ENCODE measurements at places on chromosomes 6 and 20. TPM values are rescaled to one million over a fixed set of nuclear protein-coding genes. Genes with fewer than 3 reads are reported as not detected.
A peak's percentile ranks its signal among the peaks of the same experiment; 100 is the strongest.

- DNase-seq, result no peak
These were observed 44.8 kb downstream of the PDE10A start for GRCh38 chr6:165618241-165618640.

DNA sequence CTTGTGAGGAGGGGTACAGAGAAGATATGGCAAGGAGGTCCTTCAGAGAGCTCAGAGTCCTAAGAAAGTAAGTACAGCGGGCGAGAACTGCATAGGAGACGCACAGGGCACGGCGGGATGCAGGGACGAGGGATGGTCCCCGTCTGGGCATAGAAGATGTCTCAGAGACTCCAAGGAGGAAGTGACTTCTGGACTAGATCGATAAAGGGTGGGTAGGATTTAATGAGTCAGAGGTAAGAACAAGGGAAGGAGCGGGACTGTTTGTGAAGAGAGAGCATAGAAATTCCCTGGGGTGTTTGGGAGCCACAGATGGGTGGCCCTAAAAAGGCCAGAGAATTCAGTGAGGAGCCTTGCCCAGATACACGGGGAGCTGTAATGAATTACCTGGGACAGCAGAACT is 69.1 kb downstream of the FAM120B start:
- DNase-seq, result no peak

GRCh38 chr20:1900321-1900801 is 5.2 kb downstream of the SIRPA start:
- peak; percentile 72 for DNase-seq

DNA sequence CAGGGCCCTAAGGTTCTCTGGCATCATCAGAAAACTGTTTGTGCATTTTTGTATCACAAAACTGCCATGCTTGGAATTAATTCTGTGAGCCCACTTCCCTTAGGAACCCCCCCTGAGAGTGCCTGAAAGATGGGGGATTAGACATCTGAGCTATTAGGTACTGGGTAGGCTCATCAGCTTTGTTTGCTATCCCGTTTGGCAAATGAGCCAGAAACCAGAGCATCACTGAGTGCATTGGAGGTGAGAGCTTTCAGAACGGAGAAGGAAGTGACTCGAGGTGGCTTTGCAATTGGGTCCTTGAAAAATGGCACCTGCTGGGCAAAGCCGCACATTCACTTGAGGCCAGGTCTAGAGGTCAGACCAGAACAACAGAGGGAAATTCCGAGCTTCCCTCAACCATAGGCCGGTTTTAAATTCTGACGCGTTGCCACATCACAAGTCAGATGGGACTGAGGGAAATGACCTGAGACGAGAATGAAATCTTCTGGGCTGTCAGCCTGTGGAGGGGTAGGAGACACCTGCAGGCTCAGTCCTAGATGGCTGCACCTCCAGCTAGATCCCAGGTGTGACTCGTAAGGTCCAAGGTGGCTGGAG is 8.4 kb upstream of the GLP1R start:
- no peak for DNase-seq

DNA sequence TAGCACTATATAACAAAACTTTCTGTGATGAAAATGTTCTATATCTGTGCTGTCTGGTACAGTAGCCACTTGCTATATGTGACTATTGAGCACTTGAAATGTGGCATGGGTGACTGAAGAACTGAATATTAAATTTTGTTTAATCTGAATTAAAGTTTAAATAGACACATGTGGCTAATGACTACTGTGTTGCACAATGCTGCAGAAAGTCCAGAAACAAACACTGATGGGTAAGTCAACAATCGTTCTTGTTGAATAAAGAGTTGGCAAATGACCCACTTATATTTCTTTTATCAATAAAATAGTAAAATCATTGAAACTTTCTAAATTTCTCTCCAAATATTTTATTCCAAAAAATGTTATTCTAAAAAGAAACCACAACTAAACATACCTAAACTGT is 81.8 kb downstream of the PROKR2 start:
- DNase-seq, result no peak

DNA sequence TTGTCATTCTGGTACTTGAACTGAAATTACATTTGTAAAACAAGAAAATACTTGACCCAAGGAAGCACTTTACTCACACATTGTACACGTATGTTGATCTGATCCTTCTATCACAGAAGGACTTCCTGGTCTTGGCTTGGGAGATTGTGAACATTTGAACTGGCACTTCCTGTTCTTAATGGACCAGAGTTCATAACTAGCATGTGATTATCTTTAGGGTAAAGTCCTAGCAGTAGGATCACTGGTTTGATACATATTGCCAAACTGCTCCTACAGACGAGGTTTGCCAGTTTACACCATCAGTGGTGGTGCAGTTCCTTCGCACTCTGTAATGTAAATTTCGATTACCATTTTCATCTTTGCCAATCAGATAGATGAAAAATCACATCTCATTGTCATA is 12.7 kb downstream of the HECA start:
- DNase-seq, result no peak

DNA sequence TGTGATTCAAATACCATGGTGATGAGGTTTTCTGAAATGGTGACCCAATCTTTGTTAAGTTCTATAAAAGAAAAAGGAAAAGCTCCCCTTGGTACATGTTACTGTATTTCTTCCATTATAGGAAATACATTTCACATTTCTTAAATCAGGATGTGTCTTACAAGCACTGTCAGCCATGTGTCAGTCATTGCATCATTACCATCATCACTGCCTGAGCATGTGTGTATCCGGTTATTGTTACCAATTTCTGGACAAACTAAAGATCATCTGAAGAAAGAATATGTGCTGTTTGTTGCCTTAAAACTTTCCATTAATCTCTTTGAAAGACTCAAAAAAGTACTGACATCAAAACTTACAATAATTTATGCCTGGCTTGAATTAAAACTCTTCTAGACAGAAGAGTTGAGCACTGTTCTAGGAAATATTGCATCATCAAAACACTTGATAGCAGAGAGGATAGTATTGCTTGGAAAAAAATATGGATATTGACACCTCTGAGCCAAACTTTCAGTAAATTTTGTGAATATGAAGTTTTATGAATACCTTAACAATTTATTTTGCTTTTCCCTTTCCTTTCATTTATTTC is 7.1 kb upstream of the TSPYL1 start:
- DNase-seq, result no peak

GRCh38 chr20:39670988-39671387 is 708.8 kb downstream of the DHX35 start:
- no peak for DNase-seq

DNA sequence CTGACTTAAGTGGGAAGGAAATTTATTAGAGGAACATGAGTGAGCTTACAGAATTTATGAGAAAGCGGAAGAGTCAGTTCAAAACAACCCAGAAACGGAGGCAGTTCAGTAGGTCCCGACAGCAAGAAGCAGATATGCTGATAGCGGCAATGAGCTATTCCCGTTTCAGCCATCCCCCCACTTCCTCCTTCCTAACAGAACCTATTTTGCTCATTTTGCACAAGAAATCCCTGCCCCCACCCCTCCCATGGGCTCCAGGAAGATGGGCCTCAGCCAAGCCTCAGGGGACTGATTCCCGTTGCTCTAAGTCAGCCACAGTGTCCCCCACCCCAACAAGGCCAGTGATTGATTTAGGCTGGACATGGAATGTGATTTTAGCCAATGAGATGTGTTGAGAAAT is 157.5 kb downstream of the CEBPB start:
- DNase-seq, result no peak

DNA sequence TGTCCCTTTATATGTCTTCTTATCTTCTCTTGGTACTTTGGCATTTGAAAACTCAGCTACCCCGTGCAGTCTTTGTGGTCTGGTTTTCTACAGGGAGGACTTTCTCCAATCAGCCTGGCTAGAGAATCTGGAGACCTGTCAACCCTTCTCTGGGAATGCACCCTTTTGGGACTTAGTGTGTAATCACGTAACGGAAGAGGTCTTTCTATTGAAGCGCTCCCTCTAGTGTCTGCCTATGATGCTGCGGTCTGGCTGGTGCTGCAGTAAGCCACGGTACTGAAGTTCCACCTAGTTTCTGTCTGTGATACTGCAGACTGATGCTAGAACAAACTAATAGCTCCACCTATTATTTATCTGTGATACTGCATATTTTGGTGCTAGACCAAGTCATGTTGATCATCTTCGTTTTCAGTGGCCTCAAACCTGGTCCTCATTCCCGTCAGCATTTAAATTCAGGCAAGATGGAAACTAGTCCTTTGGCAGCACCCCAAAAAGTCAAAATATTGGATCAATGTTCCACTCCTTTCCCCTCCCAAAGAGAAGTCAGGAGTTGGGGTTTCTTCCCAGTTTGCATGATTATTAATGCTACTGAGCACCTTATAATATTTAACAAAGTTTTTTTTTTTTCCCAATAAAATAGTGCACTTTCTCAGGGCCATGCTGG is 12.5 kb upstream of the SIRPB2 start:
- peak; percentile 89 for DNase-seq

DNA sequence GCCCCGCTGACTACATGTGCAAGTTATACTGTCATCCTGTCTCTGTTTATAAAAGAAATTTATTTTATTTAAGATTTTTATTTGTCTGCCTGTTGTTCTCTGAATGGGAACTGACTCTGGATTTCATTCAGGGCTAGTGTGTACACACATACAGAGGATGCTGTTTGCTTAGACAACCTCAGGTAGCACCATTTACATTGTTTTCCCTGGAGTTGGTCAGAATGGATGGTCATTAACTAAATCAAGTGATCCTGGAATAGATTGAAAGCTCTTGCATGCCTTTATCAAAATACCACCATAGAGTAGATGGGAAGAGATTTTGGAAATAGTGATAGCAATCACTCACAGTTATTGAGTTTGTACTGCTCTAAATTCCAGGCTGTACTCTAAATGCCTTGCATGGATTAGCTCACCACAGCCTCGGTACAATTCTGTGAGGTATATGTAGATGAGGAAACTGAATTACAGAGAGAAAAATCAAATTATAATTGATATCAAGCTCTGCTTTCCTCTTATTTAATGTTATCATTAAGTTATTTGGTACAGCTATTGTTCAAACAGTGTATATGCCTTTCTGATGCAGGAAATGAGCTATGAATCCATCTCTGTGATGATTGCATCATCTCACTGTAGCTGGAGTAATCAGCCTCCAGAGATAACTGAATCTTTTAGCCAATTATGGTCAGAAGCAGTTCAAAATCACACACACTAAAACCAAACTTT is 51.9 kb downstream of the RNF217 start:
- peak; percentile 79 for DNase-seq

DNA sequence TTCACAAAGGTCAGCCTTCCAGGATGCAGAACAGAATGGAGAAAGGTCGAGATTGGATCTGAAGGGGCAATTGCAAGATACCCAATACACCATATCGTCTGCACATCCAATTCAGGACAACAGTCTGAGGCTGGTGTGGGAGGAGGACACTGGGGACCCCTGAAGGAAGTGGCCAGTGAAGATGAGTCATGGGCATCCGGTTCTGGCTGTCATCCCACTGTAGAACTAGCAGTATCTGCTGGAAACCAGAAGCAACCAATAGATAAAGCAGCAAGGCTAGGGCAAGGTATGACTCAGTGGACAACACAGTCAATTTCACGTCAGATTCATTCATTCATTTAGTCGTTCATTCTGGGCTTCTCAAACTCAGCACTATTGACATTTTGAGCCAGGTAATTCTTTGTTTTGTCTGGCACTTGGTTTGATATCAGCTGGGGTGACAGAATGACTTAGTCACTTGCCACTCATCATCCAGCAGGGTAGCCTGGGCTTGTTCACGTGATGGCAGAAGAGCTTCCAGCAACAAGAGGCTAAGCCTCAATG is 30.3 kb upstream of the SHLD1 start:
- no peak for DNase-seq

The LY6G6C gene
- total RNA-seq, result not detected

The WFDC5 gene
- not detected for total RNA-seq

The SYNDIG1 gene
- under 0.01 TPM for total RNA-seq

The NAPB gene
- 9.5 TPM for total RNA-seq

The PTCHD4 gene
- 4.2 TPM for total RNA-seq

The LPA gene
- not detected for total RNA-seq

The PDYN gene
- not detected for total RNA-seq

The SNAI1 gene
- total RNA-seq, result 1.3 TPM
